Fibroblast of upper back skin (primary cell): ENCODE measurements at places on chromosomes 1 and 21.

- no peak for DNase-seq
Observed at GRCh38 chr1:31681415-31681814, 22.4 kb downstream of the COL16A1 start.

DNA sequence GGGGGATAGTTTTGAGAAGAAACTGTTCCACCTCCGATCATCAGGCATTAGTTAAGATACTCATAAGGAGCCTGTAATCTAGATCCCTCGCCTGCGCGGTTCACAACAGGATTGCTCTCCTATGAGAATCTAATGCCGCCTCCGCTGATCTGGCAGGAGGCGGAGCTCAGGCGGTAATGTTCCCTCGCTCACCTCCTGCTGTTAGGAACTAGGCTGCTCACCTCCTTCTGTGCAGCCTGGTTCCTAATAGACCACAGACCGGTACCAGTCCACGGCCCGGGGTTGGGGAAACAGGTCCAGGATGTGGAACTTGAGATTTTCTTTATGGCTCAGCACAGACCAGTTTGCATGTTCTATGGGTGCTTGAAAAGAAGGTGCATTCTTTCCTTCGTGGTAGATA, 27.2 kb upstream of the FAM3B start:
- DNase-seq: peak; percentile 6

GRCh38 chr1:230153641-230154296, 86.7 kb downstream of the GALNT2 start:
- DNase-seq: peak; percentile 46

DNA sequence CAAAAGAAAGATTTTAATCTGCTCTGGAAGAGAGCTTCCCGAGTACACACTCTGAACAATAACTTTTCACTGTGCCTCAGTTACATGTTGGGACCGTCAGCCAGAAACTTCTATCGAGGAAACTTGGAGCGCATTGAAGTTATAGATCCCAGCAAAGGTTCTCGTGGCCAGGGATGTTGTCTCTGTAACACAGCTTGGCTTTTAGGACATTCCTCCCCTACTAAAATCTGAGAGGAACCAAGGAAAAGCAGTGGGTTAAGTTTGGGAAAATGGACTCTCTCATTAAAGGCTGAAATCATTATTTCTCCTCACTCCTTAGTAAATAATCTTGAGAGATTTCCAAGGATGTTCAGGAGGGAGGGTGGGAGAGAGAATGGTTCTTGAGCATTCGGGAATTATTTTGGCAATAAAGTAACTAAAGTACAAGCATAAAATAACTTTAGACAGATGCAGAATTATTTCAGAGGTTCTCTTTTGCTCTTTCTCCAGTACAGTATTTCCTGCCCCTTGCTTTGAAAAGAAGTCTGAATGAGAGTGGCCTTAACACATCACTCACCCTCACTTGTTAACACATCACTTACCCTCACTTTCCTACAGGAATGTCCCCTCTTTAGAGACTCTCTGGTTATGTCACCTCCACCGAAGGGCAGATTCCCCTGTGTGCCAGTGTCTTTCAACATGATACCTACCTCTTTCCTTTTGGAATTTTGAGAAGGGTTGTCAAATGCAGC, 1.8 kb upstream of the NFIA start:
- no peak for DNase-seq

DNA sequence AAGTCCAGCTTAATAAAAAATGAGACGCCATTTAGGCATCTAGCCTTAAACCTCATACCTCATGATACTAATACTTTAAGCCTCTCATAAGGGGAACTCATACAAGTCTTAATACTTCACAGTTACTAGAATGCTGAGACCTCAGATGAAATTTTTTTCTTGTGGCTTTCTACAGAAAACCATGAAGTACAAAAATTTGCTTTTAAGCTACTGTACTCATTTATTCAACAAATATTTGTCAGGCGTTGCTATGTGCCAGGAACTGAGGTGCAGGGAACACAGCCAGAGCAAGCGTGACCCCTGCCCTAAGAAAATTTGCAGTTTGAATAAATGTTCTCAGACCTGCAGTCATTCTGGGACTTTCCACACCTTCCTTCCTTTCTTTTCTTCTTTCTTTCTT, 150.6 kb downstream of the MRPL39 start:
- DNase-seq: peak; percentile 59

DNA sequence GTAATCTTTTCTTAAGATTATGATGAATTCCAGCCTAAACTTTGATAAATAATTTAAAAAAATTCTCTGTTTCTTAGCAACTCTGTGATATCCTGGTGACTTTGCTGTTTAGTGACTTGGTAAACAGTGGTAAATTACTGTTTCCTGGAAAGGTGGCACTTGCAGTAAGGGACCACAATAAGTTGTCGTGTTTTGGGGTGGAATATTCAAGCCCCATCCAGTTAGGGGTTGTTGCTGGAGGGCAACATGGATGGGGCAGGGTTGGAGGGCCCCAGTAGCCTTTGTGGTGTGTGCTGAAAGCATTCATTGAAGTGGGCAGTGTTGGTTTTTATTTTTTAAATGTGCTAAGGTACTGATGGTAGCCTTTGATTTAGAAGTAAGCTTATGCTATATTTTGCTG, 30.3 kb downstream of the PRDM2 start:
- no peak for DNase-seq

DNA sequence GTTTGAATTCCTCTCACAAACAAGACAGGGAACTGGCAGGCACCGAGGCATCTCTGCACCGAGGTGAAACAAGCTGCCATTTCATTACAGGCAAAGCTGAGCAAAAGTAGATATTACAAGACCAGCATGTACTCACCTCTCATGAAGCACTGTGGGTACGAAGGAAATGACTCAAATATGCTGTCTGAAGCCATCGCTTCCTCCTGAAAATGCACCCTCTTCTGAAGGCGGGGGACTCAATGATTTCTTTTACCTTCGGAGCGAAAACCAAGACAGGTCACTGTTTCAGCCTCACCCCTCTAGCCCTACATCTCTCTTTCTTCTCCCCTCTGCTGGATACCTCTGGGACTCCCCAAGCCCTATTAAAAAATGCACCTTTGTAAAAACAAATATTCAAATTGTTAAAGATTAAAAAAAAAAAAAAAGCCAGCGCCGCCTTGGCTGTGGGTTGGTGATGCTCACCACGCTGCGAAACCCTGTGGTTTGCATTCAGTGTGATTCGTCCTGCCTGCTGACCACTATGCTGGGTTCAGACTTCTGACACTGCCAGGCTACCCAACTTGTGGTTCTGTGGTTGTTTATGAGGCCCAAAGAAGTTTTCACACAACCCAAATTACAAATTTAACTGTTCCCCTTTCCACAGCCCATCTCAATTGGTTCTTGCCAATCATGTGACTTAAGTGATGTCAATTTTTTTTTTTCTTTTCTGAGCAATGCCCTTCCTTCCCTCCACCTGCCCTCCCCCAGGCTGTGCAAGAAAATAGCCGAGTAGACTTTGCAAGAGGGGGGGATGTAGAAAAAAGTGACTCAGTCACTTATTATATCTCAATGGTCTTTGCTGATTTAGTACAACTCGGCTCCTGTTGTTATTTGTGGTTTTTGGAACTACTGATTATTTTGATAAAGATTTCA, at the start of gene RUNX1:
Gene RUNX1, minus strand, starts transcription at position 597 of the 912 bp plus-strand sequence.
- DNase-seq: peak; percentile 78

GRCh38 chr1:19564366-19564765, 79.0 kb upstream of the CAPZB start:
- DNase-seq: no peak

DNA sequence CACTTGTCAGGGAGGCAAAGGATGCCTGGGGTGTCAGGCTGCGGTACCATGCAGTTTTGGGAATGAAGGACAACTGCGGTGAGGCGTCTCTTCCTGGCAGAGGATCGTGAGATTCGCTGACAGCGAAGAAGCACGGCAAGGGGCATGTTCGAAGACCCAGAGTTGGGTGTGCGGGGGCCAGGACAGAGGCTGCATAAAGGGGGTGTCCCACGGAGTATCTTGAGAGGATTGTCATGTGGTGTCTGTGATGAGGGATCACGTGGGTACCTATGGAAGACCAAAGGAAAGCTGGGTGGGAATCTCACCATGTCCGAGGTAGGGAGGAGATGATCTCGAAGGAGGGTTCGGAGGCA, 372 bp downstream of the SLC25A44 start:
- no peak for DNase-seq

- no peak for DNase-seq
Observed at GRCh38 chr1:170567214-170567613, 35.2 kb downstream of the GORAB start.

GRCh38 chr1:11978301-11978700, 1.9 kb upstream of the MFN2 start:
- no peak for DNase-seq

- peak; percentile 78 for DNase-seq
Observed at GRCh38 chr21:35400233-35400939, 351.3 kb upstream of the RUNX1 start.

GRCh38 chr1:8417625-8418024, 99.7 kb downstream of the SLC45A1 start:
- DNase-seq: no peak

GRCh38 chr1:212686591-212686990, 13.0 kb downstream of the BATF3 start:
- DNase-seq: no peak

GRCh38 chr1:194069831-194070218, 883.4 kb upstream of the B3GALT2 start:
- no peak for DNase-seq

DNA sequence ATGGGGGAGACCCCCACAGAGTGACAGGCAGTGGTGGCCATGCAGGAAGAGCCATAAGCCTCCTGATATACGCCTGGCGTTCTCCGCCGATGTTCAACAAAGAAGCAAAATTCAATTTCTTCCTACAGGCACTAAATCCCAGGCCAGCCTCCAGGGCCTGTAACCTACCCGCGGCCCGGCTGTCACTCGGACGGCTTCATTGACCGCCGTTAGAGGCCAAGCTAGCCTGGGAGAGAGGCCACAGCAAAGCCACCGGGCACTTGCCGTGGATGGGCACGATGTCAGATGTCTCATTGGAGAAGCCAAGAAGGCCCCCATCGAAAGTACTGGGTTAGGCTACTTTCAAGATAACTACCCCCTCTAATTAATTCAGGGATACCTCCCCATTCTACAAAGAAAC, 9.7 kb downstream of the ADGRB2 start:
- DNase-seq: no peak
